ENCODE measurements at places on chromosomes 7 and 10.

DNA sequence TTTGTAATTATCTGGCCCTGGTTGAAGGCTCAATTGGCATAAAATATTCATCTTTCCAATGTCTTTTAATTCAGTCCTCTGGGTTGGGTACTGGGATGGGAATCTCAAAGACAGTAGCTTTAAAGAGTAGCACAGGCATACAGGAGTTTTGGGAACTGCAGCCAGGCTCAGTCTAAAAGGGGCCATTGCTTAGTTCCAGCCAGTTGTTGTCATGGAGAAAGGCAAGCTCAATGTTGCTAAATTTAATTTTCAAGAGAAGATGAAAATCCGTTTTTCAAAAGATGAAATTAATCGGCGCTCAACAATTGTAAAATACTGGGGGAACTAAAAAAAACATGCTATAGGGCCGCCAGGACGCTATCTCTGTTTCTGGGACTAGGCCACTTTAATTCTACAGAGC is 375.1 kb downstream of the PHTF2 start:
- DNase-seq = no peak

- no peak for DNase-seq
Measured at GRCh38 chr10:80540136-80540535, 2.4 kb downstream of the SH2D4B start.

DNA sequence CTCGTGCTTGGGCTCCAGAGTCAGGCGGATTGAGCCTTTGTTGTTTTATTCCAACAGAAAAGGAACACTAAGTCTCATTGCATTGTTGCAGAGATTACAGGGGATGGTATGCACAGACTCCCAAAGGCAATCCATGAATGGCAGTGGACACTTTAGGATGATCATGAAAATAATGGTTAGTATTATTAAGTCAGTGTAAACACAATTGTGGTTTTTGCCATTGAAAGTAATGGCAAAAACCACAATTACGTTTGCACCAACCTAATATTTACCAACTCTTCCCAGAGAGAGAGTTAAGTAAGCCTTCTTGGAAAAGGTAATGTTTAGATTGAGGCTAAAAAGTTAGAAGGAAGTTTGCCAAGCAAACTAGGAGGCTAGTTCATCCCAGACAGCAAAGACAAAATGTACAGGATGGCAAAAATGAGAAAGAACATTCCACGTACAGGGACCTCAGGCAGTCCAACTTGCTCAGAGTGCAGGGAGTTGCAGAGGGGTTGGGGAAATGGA is 72.9 kb upstream of the AMPH start:
- DNase-seq = no peak

DNA sequence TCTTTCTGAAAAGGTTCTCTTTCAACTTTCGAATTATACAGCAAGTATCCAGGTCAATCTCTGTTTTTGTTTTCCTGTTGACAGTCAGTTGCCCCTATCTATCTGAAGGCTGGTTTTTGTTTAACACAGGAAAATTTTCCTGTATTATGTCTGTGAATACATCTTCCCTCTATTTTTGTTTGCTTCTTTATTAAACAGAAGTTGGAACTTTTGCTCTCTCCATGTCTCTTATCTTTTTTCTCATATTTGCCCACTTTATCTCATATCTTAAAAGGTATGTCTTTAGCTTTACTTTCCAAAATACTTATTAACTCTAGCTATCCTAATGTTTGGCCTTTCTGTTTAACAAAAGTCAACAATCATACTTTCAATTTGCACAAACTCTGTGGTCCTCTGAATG is 95.0 kb downstream of the BRAF start:
- no peak for DNase-seq

DNA sequence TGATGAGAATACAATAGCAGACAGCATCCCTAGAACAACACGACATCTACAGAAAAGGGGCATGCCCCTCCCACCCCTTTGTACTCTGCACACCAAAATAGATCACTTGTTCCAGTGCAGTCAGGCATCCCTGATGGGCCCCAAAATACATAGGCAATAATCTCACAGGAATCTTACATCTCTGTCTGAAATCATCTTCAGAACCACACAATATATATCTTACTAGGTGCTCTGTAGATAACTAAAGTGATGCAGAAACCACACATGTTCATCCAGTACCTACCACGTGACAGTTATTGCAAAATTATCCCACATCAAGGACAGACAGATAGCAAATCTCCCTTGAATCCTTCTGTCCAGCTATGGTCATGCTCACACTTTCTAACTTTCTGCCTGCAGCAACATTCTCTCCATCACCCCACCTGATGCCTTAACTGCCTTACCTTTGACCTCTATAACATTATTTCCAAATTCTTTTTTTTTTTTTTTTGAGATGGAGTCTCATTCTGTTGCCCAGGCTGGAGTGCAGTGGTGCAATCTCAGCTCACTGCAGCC is 30.7 kb downstream of the ST8SIA6 start:
- DNase-seq = no peak

Measured in stimulated activated CD4-positive, alpha-beta T cell treated with anti-CD3 and anti-CD28 coated beads, Interleukin-4, amount 100 ng/mL, for 24 hours (primary cell).